ENCODE measurements at places on chromosomes 4 and X. TPM values are rescaled to one million over a fixed set of nuclear protein-coding genes. Genes with fewer than 3 reads are reported as not detected.

GRCh38 chr4:145734576-145735346 is 54.8 kb downstream of the C4orf51 start:
- H3K27ac ChIP-seq: peak overlapping the region; percentile 92
- DNase-seq: peak; percentile 84
- peaks cover 58% of the 10 kb centered on the region for H3K4me1 ChIP-seq

DNA sequence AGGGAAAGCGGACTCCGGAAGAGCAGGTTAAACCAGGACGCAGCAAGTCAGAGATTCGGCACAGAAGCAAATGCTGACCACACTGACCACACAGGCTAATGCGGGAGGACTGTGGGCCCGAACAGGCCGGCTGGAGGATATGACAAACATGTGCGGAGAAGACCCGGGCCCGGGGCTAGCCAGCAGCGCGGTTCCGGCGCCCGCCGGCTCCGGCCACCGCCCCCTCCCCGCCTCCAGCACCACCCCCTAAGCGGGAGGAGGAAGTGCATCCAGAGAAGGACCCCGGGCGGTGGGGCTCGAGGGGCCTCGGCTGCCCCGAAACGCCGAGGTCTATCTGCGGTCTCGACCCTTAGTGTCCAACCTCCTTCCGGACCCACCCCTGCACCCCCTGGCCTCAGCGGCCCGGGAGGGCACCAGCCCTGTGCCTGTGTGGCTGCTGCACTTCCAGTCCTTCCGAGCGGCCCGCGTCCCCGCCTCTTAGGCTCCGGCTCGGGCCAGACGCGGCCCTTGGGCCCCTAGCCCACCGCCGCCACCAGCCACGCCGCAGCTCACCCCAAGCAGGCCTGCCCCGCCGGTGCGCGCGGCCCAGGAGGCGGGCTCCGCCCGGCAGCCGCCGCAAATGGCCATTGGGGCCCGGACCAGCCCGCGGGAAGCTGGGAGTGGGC is 2.1 kb downstream of the ELOVL6 start:
- peak overlapping the region; percentile 70 for H3K4me3 ChIP-seq
- DNase-seq: no peak
- H3K27me3 ChIP-seq: no peaks in the 10 kb centered on the region
- H3K4me1 ChIP-seq: no peaks in the 10 kb centered on the region

- no peaks in the 10 kb centered on the region for H3K36me3 ChIP-seq
- no peaks in the 10 kb centered on the region for H3K27me3 ChIP-seq
- no peak overlapping the region for H3K27ac ChIP-seq
- DNase-seq: no peak
Measured at GRCh38 chr4:21964762-21965319, 16.3 kb upstream of the KCNIP4 start.

The WWC2 gene
- 9.9 TPM for total RNA-seq

DNA sequence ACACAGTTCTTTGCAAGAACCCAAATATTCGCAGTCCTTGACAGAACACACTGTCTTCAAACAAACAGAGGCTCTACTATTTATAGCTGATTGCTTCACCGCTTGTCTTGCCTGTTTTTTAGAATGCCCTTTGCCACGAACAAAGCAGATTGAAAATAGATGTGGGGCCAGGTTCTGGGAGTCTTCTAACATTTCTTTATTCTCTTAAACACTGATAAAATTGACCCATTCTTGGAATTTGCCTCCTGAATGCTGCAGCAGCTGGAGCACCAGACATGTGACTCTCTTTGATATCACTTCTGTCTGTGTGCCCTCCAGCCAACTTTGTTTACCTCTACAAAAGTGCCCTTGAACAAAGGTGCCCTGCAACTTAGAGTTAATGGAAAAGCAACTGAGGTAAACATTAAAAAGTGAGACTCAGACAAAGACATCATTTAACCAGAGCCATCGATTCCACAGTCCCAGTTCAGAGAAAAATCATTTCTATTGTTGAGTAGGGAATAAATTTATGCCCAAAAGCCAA is 64.2 kb upstream of the SPP1 start:
- no peak for DNase-seq
- H3K4me3 ChIP-seq: no peak overlapping the region
- H3K27ac ChIP-seq: no peak overlapping the region
- H3K36me3 ChIP-seq: no peaks in the 10 kb centered on the region

DNA sequence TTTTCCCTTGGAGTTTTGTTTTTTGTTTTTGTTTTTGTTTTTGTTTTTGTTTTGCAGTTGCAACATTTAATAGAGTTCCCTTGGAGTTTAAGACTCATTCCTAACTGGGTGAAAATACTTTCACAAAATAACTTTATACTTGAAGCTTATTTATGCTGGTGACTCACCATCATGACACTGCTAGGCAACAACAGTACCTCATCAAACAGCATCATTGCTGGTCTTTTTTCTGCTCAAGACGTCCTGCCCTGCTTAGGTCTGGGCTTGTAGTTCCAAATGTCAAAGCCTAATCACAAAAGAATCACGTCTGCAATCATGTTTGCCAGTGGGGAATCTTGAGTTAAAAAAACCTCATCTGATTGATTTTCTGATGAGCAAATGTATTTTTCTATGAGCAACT is 105.7 kb upstream of the PRPS2 start:
- H3K4me3 ChIP-seq: no peak overlapping the region
- no peaks in the 10 kb centered on the region for H3K36me3 ChIP-seq
- no peak overlapping the region for H3K27ac ChIP-seq
- H3K4me1 ChIP-seq: no peaks in the 10 kb centered on the region

DNA sequence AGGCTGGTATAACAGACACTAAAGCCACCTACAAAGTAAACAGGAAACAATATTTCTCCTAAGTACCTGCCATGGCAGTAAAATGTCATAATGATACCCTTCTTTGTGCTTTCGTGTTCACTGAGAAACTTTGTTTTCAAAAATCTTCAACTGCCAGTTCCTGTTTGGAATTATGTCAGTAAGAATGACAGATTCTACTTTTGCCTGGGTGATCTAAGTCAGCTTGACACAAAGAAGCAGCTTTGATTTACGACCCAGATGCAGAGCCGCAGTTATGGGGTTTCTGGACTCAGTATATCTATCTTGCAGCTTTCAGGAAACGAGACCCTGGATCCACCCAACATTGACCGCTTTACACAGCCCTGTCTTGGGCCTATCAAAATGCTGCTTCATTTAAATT is 71.2 kb downstream of the SNX25 start:
- H3K4me1 ChIP-seq: no peaks in the 10 kb centered on the region
- no peaks in the 10 kb centered on the region for H3K27me3 ChIP-seq
- no peaks in the 10 kb centered on the region for H3K36me3 ChIP-seq
- no peak for DNase-seq

DNA sequence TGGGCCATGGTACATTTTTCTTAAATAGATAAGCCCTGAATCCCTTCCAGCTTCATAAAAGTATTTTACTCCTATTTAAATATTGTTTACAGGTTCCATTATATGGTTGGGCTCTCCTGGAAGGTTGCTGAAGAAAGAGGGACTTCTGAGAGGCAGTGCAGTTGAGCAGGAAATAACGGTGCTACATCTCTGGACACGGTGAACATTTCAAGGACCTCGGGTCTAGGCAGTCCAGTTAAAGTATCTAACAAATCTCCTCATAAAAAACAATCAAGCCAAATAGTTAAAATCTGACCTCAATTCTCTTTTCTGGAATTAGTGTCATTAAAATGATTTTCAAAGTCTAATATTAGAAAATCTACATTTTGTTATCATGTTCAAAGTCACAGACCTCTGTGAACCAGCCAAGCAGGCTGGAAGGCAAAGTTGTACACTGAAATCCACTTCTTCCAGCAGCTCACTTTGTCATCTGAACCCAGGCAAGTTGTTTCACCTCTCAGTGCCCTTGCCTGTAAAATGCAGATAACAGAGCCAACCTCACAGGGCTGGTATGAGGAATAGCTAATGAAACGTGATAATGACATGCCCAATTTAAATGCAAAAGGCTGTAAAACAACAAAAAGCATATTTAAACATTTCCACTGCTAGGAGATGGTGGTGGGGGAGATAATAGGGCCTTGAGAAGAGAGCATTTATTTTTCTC is 267.0 kb upstream of the KLF3 start:
- no peaks in the 10 kb centered on the region for H3K36me3 ChIP-seq
- H3K4me3 ChIP-seq: no peak overlapping the region
- no peak for DNase-seq
- no peaks in the 10 kb centered on the region for H3K27me3 ChIP-seq

The AMTN gene
- total RNA-seq: not detected

DNA sequence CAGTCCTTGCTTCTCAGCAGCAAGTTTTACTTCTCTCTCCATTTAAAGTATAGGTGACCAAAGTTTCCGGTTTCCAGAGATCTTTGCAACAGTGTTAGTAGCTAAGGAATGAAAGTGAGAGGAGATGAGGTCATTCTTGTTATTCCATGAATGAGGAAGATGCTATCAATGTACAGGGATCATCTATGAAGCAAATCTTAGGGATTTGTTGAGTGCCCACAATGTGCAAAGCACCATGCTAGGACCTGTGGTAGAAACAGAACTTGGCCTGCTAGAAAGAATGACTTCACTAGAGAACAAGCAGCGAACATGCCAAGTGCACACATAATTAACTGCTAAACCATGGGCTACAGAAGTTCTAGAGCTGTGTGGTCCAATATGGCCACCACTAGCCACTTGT is 112.5 kb downstream of the MID1 start:
- no peak overlapping the region for H3K27ac ChIP-seq
- H3K27me3 ChIP-seq: no peaks in the 10 kb centered on the region
- no peaks in the 10 kb centered on the region for H3K4me1 ChIP-seq
- H3K36me3 ChIP-seq: no peaks in the 10 kb centered on the region
- no peak for DNase-seq
- no peak overlapping the region for H3K4me3 ChIP-seq

- H3K4me1 ChIP-seq: peaks cover 21% of the 10 kb centered on the region
- no peak overlapping the region for H3K4me3 ChIP-seq
- H3K36me3 ChIP-seq: no peaks in the 10 kb centered on the region
- no peak for DNase-seq
- no peaks in the 10 kb centered on the region for H3K27me3 ChIP-seq
Measured at GRCh38 chr4:48370260-48371134, 29.2 kb downstream of the SLAIN2 start.

- no peak overlapping the region for H3K4me3 ChIP-seq
- no peak overlapping the region for H3K27ac ChIP-seq
- no peaks in the 10 kb centered on the region for H3K4me1 ChIP-seq
- no peaks in the 10 kb centered on the region for H3K27me3 ChIP-seq
- no peaks in the 10 kb centered on the region for H3K36me3 ChIP-seq
Measured at GRCh38 chrX:65476564-65476963, 58.0 kb downstream of the LAS1L start.

- H3K4me1 ChIP-seq: peaks cover 6% of the 10 kb centered on the region
- no peak overlapping the region for H3K4me3 ChIP-seq
Measured at GRCh38 chrX:54978448-54978847, 15.5 kb downstream of the PFKFB1 start.

GRCh38 chrX:137565318-137565904 is 516 bp upstream of the ZIC3 start:
- H3K27me3 ChIP-seq: peaks cover 77% of the 10 kb centered on the region
- peak overlapping the region; percentile 70 for H3K4me3 ChIP-seq
- peaks cover 6% of the 10 kb centered on the region for H3K4me1 ChIP-seq
- H3K27ac ChIP-seq: no peak overlapping the region

The DDX53 gene
- total RNA-seq: not detected

- no peak for DNase-seq
- H3K4me3 ChIP-seq: no peak overlapping the region
- H3K4me1 ChIP-seq: no peaks in the 10 kb centered on the region
- no peaks in the 10 kb centered on the region for H3K27me3 ChIP-seq
Measured at GRCh38 chr4:175411251-175411650, 400.8 kb downstream of the GPM6A start.

DNA sequence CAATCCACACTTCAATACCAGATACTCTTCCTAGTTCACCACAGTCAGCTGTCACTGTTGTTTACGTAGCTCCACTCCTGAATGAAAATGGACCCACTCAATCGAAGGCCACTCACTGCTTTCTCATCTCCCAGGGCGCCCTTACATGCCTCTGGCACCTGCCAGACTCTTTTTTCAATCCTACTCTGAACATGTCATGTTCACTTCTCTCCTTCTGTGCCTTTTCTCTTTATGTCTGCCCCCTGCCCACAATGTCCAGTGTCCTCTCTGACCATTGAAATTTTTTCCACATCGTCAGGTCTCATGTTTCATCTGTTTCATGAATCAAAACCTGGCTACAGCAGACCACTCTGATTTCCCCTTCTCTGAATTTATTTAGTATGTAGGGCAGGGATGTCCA is 1.3 kb upstream of the MGAT4D start:
- no peaks in the 10 kb centered on the region for H3K4me1 ChIP-seq
- no peak overlapping the region for H3K27ac ChIP-seq
- no peak overlapping the region for H3K4me3 ChIP-seq
- no peaks in the 10 kb centered on the region for H3K36me3 ChIP-seq
- peaks cover 41% of the 10 kb centered on the region for H3K27me3 ChIP-seq
- DNase-seq: no peak

DNA sequence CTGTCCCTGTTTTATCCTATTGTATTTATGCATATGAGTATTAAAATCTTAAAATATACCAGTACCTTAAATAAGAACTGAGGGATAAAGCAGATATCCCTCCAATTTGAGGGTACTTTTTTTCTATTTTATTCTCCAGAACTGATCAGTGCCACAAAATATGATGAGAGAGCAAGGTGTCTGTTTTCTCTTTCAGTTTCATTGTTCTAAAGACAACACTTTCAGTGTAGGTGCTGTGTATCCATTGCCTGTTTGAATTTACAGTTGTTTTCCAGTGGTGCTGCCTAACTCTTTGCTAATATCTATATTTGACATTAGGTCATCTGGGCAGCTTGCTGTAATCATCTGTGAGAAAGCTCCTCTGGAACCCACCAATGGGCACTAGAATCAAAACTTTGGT is 394.7 kb downstream of the IL1RAPL1 start:
- no peak overlapping the region for H3K27ac ChIP-seq
- no peak for DNase-seq
- H3K27me3 ChIP-seq: no peaks in the 10 kb centered on the region
- no peaks in the 10 kb centered on the region for H3K36me3 ChIP-seq
- no peaks in the 10 kb centered on the region for H3K4me1 ChIP-seq
- H3K4me3 ChIP-seq: no peak overlapping the region

DNA sequence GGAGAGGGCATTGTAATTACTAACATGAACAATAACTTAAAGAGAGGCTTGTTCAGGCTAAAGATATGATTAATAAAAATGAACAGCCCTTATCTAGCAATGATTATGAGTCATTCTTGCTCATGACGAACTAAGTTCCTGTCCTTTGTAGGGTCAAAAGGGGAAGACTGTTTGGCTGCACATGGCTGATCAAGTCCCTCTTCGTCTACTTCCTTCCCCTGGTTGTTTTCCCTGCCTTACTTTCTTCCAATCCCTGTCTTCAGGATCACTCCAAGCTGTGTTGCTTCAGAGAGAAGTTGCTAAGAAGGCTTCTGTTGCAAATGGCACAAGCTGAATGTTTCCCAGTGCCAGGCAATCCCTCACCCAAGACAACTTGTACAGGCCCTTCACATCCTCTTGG is 115.0 kb upstream of the HS3ST1 start:
- no peak for DNase-seq
- no peaks in the 10 kb centered on the region for H3K36me3 ChIP-seq
- no peaks in the 10 kb centered on the region for H3K27me3 ChIP-seq
- no peak overlapping the region for H3K27ac ChIP-seq
- H3K4me1 ChIP-seq: no peaks in the 10 kb centered on the region

DNA sequence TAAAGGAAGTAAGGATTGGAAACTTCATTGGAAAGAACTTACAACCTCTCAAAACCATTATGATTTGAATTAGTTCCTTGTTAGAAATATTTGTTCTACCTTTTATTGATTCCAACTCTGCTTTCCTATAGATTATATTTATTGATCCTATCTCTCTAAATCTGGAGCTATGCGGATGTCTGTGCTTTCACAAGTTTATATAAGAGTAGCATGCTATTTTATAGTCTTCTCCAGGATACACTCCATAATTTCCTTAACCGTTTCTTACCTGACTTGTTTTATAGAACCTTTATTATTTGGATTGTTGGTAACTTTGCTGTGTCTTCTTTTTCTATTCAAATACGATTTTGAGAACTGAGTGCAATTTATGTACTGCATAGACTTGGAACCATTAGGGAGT is 668.1 kb downstream of the RAPGEF2 start:
- H3K27ac ChIP-seq: no peak overlapping the region
- no peak for DNase-seq
- H3K27me3 ChIP-seq: no peaks in the 10 kb centered on the region
- no peak overlapping the region for H3K4me3 ChIP-seq

All from gastrocnemius medialis (tissue), 4 donors.